GM19239 (cell line): ENCODE measurements at places on chromosomes 2 and 18.

DNA sequence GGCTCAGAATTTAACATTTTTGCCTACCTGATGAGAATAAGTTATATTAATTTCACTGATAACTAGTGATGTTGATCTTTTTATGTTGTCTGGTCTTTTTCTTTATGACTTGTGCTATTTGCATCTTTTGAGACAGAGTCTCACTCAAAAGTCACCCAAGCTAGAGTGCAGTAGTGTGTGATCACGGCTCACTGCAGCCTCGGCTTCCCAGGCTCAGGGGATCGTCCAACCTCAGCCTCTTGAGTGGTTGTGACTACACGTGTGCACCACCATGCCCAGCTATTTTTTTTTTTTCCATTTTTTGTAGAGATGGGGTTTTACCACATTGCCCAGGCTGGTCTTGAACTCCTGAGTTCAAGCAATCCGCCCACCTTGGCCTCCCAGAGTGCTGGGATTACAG, 7.5 kb downstream of the SMCHD1 start:
- no peak for DNase-seq

DNA sequence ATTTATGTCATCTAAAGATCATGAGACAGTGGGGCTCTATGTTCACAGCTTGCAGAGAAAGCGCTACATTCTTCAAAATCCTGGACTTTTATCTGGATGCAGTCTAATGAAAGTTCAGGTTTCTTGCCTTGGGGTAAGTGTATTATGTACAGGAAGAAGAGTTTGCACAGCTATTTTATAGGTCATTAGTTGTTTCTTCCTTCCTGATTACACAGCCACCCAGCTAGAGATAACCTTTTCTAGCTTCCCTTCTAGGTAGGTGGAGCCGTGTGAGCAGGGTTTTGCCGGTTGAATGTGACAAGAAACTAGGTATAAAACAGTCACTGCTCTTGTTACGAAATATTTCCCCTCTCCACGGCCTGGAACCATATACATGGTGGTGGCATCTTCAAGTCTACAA, 800.8 kb upstream of the SOX11 start:
- DNase-seq, result no peak

DNA sequence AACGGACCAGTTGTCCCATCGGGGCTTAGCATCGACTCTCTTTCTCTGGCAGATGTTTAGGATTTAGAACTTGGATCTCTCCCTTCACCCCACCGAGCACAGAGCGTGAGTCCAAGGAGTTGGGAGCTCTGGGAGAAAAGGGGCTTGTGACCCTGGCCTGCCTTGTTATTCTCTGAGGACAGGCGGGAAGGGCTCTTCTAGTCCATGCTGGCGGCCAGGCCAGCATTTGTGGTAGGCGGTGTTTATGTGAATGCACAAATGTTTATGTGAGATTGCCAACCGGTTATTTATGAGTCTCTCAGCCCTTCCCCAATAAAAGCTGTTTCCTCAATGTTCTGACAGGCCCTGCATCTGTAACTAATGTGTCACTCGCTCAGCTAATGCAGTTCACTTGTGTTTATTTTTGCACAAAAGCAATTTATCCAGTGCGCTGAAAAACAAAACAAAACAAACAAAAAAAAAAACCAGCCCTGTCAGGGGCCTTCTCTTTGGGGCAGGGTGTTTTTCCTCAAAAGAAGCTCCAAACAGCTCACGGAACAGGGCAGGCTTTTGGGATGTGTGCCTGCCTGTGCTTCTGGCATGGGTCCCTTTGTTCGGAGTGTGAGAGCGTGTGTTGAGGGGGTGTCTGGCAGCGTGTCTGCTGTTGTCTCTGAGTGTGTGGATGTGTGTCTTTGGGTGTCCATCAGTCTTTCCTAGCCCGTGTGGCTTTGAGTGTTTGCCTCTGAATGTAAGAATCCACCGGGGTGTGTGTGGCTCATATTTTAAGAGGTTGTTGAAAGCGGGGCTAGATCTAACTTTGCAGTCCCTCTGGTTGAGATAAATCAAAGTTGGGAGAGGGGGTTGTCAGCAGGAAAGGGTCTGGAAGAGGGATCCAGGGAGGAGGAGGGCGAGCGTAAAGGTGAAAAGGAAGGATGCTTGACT, 52.8 kb upstream of the HAAO start:
- no peak for DNase-seq

DNA sequence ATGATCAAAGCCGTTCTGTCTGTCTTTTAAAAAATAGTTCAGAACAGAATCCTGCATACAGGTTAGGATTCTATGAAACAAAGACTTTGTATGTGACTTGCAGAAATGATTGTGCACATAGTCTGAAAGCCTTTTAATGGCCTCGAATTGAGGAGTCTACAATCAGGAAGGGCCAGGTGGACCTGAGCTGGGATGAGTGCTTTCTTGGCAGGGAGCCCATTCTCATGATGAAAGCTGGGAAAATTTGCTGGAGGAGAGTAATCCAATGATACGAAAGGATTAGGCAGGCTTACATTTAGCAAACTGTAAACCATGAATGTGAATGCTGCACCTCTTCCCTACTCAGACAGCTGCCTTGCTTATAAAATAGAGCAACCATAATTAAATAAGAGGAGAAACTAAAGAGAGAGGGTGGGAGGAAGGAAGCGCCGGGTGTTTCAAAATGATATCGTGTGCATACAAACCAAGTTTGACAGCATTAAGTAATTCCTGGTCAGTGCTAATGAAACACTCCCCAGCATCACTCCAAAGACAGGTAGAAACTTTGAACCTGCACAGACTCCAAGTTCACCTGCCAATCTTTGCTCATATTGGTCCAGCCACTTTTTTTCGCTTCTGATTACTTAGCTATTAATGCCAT, 23.7 kb upstream of the CXCR4 start:
- DNase-seq, result no peak

DNA sequence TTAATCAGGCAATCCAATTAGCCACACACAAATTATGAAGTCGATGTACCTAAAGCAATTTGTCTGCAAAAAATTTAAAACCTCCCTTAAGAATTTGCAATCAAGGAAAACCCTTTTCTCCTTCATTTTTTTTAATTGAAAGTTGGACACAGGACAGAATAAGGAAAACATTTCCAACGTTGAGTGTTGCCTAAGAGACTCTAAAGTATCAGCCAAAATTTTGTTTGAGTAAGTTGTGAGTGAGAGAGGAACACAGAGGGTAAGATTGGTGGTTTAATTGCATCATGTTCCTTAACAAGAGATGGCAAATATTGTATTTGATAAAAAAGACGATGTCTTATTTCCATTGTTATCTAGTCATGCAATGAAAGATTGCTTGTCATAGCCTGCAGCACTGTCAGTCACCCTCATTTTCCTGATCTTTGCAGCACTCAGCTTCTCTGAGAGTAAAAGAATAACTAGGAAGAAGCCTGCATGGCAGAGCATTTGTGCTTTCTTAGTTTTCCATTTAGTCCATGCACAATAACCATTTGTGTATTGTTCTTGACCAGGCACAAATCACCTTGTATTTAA, 115.5 kb downstream of the ICOS start:
- DNase-seq, result no peak

GRCh38 chr2:193103064-193103463, 908.3 kb upstream of the TMEFF2 start:
- DNase-seq, result no peak

GRCh38 chr2:48728295-48728694, 27.2 kb downstream of the LHCGR start:
- DNase-seq, result no peak

GRCh38 chr2:50466685-50467084, 565.2 kb downstream of the NRXN1 start:
- no peak for DNase-seq

DNA sequence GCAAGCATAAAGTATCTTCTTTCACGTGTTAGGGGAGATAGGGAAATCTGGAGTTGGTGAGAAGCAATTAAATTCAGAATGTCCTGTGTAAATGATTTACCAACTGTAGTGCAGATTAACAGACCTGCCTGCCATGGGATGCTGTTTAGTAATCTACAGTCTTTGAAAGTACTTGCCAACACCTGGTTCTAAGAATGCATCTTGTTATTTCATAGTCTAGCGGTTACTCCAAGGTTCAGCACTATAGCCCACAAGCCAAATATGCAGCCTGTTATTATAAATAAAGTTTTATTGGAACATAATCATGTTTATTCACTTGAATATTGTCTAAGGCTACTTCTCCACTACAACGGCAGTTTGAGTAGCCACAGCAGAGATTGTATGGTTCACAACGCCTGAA, 100.8 kb downstream of the OSBPL6 start:
- no peak for DNase-seq

GRCh38 chr2:234165421-234165820, 114.9 kb downstream of the SPP2 start:
- DNase-seq, result no peak

GRCh38 chr18:62588217-62588616, 65.4 kb downstream of the ZCCHC2 start:
- no peak for DNase-seq

- DNase-seq, result no peak
Observed at GRCh38 chr2:43020296-43020695, 206.1 kb downstream of the ZFP36L2 start.

- no peak for DNase-seq
Observed at GRCh38 chr18:69330385-69331005, 70.2 kb upstream of the DOK6 start.

- no peak for DNase-seq
Observed at GRCh38 chr2:123080331-123080730, 944.8 kb upstream of the CNTNAP5 start.

DNA sequence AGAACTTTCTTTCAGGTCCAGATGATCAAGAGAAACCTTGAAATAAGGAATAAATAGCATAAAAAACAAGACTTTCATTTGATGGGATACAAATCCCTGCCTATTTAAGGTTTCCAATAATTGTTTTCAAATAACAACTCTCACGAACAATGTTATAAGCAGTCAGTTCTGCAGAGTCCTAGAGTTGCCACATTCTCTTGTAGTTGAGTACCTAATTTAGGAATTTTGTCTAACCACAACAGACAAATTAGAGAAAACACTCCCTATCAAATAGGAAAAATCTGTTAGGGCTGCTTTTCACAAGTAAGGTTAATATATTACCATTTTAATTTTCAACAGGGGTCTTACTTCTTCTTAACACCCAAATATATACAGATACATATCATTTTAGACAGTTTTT, 130.1 kb upstream of the CDH20 start:
- DNase-seq, result no peak

- DNase-seq, result no peak
Observed at GRCh38 chr2:24739354-24740025, 53.7 kb downstream of the PTRHD1 start.

- no peak for DNase-seq
Observed at GRCh38 chr2:235238537-235238936, 255.3 kb upstream of the AGAP1 start.

DNA sequence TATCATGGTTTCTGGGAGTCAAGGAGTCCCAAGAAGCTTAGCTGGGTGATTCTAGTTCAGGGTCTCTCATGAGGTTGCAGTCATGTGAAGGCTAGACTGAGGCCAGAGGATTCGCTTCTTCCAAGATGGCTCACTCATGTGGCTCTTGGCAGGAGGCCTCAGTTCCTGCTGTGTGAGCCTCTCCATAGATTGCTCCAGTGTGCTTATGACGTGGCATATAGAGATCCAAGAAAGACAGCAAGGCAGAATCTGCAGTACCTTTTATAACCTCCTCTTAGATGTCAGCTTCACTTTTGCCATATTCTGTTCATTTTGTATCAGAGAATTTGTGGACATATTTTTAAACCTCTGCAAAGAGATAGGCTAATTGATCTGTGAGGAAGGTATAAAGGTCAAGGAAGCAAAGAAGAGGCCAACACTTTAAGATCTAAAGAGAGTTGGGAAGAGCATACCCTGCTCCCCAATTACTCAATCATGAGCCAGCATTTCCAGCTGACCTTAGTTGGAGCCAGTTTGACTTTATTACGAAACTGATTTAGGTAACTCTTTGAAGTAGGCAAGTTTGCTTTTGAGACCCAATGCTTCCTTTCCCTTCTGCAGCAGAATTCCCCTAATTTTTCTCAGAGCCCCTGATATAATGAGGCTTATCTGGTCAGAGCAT, 134.7 kb downstream of the EML6 start:
- DNase-seq, result no peak

GRCh38 chr18:63971320-63972001, 1.6 kb downstream of the SERPINB8 start:
- no peak for DNase-seq

GRCh38 chr18:75183973-75184493, 24.9 kb downstream of the PTGR3 start:
- DNase-seq, result no peak

- peak; percentile 16 for DNase-seq
Observed at GRCh38 chr2:132651115-132652045, 18.6 kb downstream of the LYPD1 start.

DNA sequence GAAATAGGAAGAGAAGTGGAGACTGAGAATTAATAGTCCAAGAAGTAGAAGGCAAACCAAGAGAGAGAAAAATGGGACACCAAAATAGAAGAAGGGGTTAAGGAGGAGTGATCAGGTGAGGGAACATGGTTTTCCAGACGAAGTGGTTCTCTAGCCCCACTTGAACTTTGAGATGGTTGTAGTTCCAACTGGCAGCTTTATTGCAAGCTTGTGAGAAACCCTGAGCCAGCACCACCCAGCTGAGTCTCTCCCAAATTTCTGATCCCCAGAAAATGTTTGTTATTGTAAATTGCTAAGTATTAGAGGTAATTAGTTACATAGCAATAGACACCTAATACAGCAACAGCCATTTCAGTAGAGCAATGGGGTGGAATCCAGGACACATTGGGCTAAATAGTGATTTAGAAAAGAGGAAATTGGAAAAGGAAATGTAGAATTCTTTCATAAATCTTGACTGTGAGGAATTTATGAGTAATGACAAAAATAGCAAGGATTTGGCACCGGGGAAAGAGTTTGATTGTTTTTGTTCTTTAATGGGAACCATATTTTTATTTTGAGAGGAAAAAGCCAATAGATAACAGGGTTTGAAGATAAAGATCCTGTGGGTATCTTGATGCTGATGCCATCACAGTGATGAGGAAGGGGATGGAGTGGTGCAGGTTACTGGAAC, 62.1 kb upstream of the XDH start:
- no peak for DNase-seq

DNA sequence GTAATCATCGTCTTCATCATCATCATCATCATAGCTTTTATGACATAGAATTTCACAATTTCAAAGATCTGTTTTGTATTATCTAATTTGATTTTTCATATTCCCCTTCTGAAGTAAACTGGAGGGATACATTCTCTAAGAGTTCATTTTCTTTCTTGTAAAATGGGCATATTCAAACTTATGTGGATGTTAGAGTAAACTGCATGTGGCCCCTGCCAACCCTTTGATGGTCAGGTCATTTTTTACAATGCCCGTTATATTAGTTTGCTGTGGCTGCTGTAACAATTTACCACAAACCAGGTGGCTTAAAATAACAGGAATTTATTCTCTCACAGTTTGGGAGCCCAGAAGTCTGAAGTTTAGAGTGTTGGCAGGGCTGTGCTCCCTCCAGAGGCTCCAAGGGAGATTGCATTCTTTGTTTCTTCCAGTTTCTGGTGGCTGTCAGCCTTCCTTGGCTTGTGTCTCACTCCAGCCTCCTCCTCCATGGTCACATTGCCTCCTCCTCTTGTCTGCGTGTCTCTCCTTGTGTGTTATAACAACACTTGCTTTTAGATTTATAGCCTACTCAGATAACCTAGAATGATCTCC, 127.5 kb upstream of the MMADHC start:
- no peak for DNase-seq

DNA sequence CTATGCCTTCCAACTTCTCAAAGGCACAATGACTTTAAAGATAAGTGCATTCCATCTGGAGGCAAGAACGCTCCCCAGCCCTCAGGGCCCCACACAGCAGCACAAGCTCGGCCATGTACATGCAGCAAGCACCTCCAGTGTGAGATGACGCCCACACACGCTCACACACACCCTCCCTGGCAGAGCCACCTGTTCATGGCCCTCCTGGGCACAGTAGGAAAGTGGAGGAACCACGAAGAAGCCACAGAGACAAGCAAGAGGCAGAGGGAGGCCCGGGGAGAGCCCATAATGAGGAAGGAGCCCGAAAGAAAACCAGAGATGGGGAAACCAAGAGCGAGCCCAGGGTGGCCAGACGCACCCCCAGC, 21.7 kb downstream of the BIN1 start:
- DNase-seq, result no peak
